ENCODE measurements at places on chromosomes 11 and 22.

DNA sequence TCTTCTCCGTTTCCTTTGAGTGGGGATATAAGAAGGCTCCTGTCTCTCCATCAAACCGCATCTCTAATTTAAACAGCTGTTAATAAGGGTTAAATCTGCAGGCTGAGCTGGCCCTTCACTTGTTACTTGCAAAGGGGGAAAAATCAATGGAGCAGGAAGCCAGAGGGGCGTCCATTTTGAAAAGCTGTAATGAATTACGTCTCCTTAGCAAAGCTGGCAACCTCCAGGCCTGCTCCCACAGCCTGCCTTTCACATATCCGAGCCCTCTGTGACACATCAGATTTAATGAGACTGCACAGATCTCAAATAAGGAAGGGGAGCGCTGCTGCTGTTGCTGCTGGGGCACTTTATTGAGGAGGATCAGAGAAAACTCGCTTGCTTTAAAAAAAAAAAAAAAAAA lies 320.8 kb downstream of the BLID start:
- H3K27me3 ChIP-seq = no peaks in the 10 kb centered on the region
- no peak overlapping the region for H3K27ac ChIP-seq
- no peak for DNase-seq
- H3K36me3 ChIP-seq = no peaks in the 10 kb centered on the region
- H3K4me1 ChIP-seq = no peaks in the 10 kb centered on the region
- no peak overlapping the region for H3K4me3 ChIP-seq

GRCh38 chr11:47052165-47052564 lies 115.6 kb downstream of the CSTPP1 start:
- H3K27ac ChIP-seq = no peak overlapping the region
- H3K36me3 ChIP-seq = no peaks in the 10 kb centered on the region

- no peak for DNase-seq
- no peaks in the 10 kb centered on the region for H3K27me3 ChIP-seq
- no peaks in the 10 kb centered on the region for H3K4me1 ChIP-seq
- no peak overlapping the region for H3K4me3 ChIP-seq
Measured at GRCh38 chr22:27903805-27904473, 15.1 kb downstream of the PITPNB start.

DNA sequence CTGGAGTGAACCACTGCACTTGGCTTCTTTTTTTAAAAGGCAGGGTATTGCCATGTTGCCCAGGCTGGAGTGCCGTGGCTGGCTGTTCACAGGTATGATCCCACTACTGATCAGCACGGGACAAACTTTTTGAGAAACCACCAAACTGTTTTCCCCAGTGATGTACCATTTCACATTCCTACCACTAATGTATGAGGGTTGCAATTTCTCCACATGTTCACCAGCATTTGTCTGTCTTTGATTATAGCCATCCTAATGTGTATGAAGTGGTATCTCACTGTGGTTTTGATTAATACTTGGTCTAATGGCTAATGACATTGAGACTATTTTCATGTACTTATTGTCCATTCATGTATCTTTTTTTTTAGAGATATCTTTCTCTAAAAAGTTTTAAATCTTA lies 41.5 kb upstream of the EP300 start:
- no peaks in the 10 kb centered on the region for H3K36me3 ChIP-seq
- no peak overlapping the region for H3K4me3 ChIP-seq
- H3K27me3 ChIP-seq = no peaks in the 10 kb centered on the region
- DNase-seq = no peak
- H3K4me1 ChIP-seq = peaks cover 31% of the 10 kb centered on the region
- H3K27ac ChIP-seq = no peak overlapping the region

- no peak overlapping the region for H3K4me3 ChIP-seq
- DNase-seq = no peak
- H3K36me3 ChIP-seq = no peaks in the 10 kb centered on the region
- no peak overlapping the region for H3K27ac ChIP-seq
- H3K27me3 ChIP-seq = no peaks in the 10 kb centered on the region
Measured at GRCh38 chr11:28490773-28491382, 382.7 kb downstream of the METTL15 start.

DNA sequence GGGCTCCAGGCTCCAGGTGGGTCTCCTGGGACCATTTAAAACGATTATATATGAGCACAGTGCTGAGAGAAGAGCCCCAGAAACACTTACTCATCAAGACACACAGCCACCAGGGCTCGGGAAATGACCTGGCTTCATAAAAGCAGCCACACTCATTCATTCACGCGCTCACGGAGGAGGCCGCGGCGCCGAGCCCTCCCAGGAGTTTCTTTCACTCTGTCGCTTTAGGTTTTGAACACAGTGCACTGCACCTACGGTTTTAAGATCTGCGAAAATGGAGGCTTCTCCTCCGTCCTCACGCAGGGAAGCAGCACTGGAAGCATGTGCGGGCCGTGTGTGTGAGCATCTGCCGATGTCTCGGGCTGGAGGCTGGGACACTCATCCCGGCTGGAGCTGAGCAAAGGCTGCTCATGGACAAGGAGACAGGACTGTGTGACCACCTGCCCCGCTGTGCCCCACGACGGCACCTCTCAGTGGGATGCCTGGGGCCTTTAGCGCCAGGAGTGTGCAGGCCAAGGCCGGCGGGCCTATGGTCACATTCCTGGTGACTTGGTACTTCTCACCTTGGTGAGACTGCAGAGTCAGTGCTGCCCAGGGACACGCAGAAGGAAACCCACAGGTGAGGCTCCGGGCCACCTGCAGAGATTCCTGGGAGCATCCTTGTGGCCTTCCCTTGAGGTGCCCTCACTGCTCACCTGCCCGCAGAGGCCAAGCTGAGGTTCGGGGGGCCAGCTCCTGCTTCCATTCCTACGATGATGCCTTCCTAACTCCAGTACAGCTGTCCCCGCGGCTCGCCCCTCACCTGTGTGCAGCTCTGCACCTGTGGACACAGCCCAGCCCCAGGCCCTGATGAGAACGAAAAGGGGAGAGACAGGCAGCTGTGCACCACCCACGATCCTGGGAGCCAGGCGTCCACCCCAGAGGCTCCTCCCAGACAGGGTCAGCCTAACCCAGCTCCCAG lies 872.0 kb downstream of the BRD1 start:
- H3K4me3 ChIP-seq = no peak overlapping the region
- DNase-seq = no peak
- H3K27ac ChIP-seq = no peak overlapping the region
- no peaks in the 10 kb centered on the region for H3K27me3 ChIP-seq
- H3K4me1 ChIP-seq = no peaks in the 10 kb centered on the region

- no peak for DNase-seq
- no peak overlapping the region for H3K27ac ChIP-seq
- H3K4me1 ChIP-seq = peaks cover 17% of the 10 kb centered on the region
- H3K4me3 ChIP-seq = no peak overlapping the region
- no peaks in the 10 kb centered on the region for H3K36me3 ChIP-seq
- no peaks in the 10 kb centered on the region for H3K27me3 ChIP-seq
Measured at GRCh38 chr11:130008326-130008725, 5.7 kb upstream of the PRDM10 start.

- H3K4me3 ChIP-seq = no peak overlapping the region
- no peaks in the 10 kb centered on the region for H3K27me3 ChIP-seq
- peaks cover 13% of the 10 kb centered on the region for H3K4me1 ChIP-seq
- H3K27ac ChIP-seq = no peak overlapping the region
- H3K36me3 ChIP-seq = no peaks in the 10 kb centered on the region
- DNase-seq = no peak
Measured at GRCh38 chr22:30453731-30454510, 17.9 kb downstream of the SEC14L3 start.

Data from Caco-2 (cell line).